ENCODE measurements at places on chromosomes 2 and 18. TPM values are rescaled to one million over a fixed set of nuclear protein-coding genes. Genes with fewer than 3 reads are reported as not detected.
A peak's percentile ranks its signal among the peaks of the same experiment; 100 is the strongest.

GRCh38 chr2:120833127-120833675 is 97.5 kb downstream of the GLI2 start:
- no peak overlapping the region for H3K27ac ChIP-seq
- peak; percentile 13 for DNase-seq
- H3K4me1 ChIP-seq, result no peaks in the 10 kb centered on the region

SERPINB5 gene
- 34.0 TPM for total RNA-seq

DNA sequence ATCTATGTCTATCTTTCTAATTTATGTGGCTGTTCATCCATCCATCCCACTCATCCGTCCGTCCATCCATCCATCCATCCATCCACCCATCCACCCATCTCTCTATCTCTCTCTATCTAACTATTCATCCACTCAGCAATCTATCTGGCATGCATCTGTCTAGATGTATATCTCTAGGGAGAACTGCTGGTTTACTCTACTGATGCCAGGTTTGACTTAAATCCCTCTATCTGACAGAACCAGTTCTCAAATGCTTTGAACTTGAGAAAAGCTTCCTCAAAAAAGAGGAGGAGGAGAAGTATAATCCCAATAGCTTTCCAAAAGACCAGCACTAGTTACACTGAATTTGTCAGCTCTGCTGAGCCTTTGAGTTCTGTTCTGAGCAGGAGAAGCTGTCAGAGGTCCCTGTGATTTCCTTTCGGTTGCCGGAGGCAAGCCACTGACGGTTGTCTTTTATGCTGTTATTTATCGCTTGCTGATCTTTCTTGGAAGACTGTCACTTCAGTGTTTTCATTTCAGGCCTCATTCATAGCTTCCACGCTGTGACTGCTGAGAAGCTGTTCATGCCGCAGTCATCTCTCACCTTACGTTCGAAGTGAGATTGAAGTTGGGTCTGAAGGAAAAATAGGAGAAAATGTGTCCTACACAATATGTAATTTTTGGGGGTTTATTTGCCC is 129.4 kb upstream of the UXS1 start:
- H3K27me3 ChIP-seq, result no peaks in the 10 kb centered on the region
- H3K27ac ChIP-seq, result no peak overlapping the region
- H3K36me3 ChIP-seq, result no peaks in the 10 kb centered on the region
- H3K4me3 ChIP-seq, result no peak overlapping the region
- H3K4me1 ChIP-seq, result no peaks in the 10 kb centered on the region

ANKRD30BL gene
- total RNA-seq, result not detected

- peaks cover 57% of the 10 kb centered on the region for H3K36me3 ChIP-seq
- peak overlapping the region; percentile 98 for H3K27ac ChIP-seq
Measured at GRCh38 chr18:3624935-3625741, 175.2 kb downstream of the TGIF1 start.

DNA sequence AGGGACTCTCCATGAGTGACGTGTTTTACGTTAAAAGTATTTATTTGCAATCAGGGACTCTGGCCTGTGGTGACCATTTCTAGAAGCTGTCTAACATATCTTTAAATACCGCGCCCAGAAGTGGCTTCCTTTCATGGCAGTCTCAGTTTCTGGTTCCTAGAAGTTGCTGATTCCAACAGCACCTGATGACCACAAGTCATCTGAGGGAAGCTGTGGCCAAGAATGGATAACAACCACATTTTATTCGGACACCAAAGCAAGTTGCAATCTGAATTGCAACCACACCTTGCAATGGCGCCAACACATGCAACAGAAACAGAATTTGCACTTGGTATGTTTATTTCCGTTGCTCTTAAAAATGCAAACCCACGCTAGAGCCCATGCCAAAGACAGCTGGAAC is 33.1 kb downstream of the MEX3C start:
- H3K4me1 ChIP-seq, result no peaks in the 10 kb centered on the region
- no peaks in the 10 kb centered on the region for H3K36me3 ChIP-seq
- H3K27ac ChIP-seq, result no peak overlapping the region
- no peak for DNase-seq
- H3K27me3 ChIP-seq, result no peaks in the 10 kb centered on the region

GRCh38 chr18:68985172-68985820 is 187.4 kb downstream of the CCDC102B start:
- no peak for DNase-seq
- H3K36me3 ChIP-seq, result no peaks in the 10 kb centered on the region
- H3K4me1 ChIP-seq, result no peaks in the 10 kb centered on the region
- no peak overlapping the region for H3K27ac ChIP-seq
- H3K4me3 ChIP-seq, result no peak overlapping the region
- no peaks in the 10 kb centered on the region for H3K27me3 ChIP-seq

GRCh38 chr2:136517716-136518115 is 247.6 kb upstream of the THSD7B start:
- H3K27ac ChIP-seq, result no peak overlapping the region
- DNase-seq, result no peak
- H3K4me1 ChIP-seq, result no peaks in the 10 kb centered on the region
- H3K27me3 ChIP-seq, result peaks cover 72% of the 10 kb centered on the region
- no peak overlapping the region for H3K4me3 ChIP-seq
- no peaks in the 10 kb centered on the region for H3K36me3 ChIP-seq

DNA sequence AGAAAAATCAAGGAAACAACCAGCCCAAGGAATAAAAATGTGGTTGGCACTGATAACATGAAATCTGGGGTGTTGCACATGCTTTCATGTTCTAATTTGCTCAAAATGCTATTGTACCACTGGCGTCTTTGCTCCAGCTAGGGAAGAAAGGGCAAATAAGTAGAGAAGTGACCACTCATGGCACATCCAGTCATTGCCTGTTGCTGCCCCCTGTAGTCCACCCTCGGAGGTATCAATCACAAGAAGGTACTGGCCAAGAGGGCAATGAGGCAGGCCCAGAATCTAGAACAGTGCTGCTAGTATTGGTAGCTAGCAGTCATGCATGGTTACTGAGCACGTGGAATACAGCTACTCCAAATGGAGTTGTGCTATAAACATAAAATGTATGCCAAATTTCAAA is 213.4 kb downstream of the CDCA7 start:
- no peak overlapping the region for H3K4me3 ChIP-seq
- H3K27ac ChIP-seq, result no peak overlapping the region
- peak; percentile 73 for DNase-seq
- H3K27me3 ChIP-seq, result no peaks in the 10 kb centered on the region

GRCh38 chr2:10814571-10815331 is 2.2 kb upstream of the PDIA6 start:
- no peak for DNase-seq
- H3K27me3 ChIP-seq, result peaks cover 39% of the 10 kb centered on the region
- peak overlapping the region; percentile 7 for H3K4me3 ChIP-seq
- H3K36me3 ChIP-seq, result peaks cover 37% of the 10 kb centered on the region

DNA sequence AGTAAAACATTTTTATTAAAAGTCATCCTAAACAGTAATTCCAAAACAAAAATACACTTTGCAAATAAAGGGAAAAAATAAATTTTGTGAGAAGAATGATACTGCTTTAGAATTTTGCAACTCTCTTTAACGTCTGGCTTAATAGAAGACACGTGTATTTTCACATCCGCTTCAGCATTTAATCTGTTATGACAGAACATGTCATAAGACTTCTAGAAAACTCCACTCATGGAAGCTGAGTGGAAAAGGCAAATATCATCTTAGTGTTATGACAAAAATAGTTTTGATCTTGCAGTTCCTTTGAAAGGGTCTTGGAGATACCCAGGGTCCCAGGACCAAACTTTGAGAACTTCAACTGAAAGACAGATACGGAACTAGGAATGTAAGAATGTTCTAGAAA is 350.1 kb downstream of the NCKAP5 start:
- H3K27ac ChIP-seq, result no peak overlapping the region
- no peaks in the 10 kb centered on the region for H3K27me3 ChIP-seq
- no peak overlapping the region for H3K4me3 ChIP-seq
- DNase-seq, result no peak
- peaks cover 7% of the 10 kb centered on the region for H3K4me1 ChIP-seq

ABCB11 gene
- 2.1 TPM for total RNA-seq

CDH2 gene
- 1.5 TPM for total RNA-seq

RNF125 gene
- total RNA-seq, result 0.50 TPM

DNA sequence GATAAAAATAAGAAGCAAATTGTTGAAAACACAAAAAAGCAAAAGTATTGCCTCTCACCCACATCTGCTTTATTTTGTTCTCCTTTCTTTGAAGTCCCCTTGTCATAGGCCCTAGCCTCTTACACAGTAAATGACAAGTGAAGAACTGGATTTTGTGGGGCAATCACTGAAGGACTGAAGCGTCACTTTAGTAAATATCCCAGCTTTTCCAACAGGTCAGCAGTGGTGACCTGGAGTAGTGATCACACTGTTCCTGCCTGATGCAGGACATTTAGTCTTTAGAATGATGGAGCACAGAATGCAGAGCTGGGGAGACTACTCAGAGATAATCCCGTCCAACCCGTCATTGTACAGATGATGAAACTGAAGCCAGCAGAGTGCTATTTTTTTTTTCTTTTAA is 28.1 kb upstream of the TDRD15 start:
- H3K27ac ChIP-seq, result no peak overlapping the region
- H3K4me3 ChIP-seq, result no peak overlapping the region
- peaks cover 84% of the 10 kb centered on the region for H3K27me3 ChIP-seq
- DNase-seq, result no peak

RAB6D gene
- 0.24 TPM for total RNA-seq

- H3K4me3 ChIP-seq, result no peak overlapping the region
- H3K36me3 ChIP-seq, result no peaks in the 10 kb centered on the region
- peaks cover 9% of the 10 kb centered on the region for H3K27me3 ChIP-seq
- no peak for DNase-seq
Measured at GRCh38 chr2:99674090-99674489, 184.3 kb upstream of the REV1 start.

DNA sequence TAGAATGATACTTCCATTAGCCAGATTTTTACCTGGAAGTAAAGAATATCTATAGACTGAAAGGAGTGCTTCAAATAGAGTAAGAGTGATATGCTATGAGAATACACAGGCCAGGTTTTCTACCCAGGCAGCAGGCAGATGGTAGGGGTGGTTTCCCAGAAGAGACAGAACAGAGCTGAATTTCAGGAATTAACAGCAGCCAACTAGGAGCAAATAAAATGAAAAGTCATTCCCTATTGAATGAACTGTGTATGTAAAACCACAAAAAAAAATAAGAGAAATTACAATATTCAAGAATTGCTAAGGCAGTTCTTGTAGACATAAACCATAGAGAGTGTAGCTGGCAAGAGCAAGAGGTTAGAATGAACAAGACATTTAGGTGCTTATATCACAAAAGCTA is 336.8 kb downstream of the KCNJ3 start:
- no peak overlapping the region for H3K27ac ChIP-seq
- H3K27me3 ChIP-seq, result no peaks in the 10 kb centered on the region
- DNase-seq, result no peak
- no peaks in the 10 kb centered on the region for H3K36me3 ChIP-seq
- no peak overlapping the region for H3K4me3 ChIP-seq
- no peaks in the 10 kb centered on the region for H3K4me1 ChIP-seq

DNA sequence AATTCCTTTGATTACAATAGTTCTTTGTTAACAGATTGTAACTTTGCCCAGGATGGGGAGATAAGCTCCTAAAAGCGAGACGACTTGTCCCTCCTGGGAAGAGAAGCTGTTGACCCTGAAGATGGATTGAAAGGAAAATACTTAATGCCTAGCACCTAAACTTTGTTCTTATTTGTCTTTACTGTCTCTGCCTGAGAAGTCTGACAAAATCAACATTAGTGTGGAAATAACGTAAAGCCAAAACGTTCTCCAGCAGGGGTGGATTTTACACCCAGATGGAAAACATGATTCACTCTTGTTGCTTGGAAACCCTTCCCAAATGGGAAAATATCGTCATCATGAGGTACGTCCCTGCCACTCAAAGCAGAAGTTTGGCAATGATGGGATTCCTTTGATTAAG is 450.1 kb downstream of the SLC4A3 start:
- H3K4me1 ChIP-seq, result peaks cover 14% of the 10 kb centered on the region
- no peak overlapping the region for H3K27ac ChIP-seq

- H3K27ac ChIP-seq, result no peak overlapping the region
- DNase-seq, result no peak
- H3K27me3 ChIP-seq, result peaks cover 73% of the 10 kb centered on the region
Measured at GRCh38 chr2:234714711-234715110, 217.8 kb upstream of the ARL4C start.

DNA sequence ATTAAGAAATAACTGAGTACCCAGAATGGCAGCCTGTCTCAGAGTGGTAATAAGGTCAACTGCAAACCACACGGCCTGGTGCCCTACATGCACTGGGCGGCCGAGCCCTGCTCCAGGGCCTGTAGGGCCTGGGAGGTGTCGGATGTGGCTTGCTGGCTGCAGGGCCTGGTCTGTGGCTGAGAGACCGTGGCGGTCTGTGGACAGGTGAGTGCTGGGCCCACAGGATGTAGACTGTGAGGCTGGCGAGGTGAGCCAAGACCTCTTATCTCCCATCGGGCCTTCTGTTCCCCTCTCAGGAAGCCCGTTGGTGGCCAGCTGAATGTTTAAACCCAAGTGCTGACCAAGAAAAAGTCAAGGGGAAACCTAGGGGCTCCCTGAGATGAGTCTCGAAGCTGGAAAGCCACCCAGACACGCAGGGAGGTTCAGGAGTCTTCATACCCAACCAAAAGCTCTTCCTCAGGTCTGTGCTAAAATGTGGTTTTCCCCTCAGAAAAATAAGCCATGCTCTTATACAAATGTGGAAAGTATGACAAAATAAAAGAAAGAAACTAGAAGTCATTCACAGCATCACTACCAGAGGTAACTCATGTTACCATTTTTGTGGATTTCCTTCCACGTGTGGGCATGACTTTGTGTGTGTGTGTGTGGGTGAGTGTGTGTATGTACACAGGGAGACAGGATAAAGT is 47.7 kb upstream of the CTDP1 start:
- no peak for DNase-seq
- H3K4me3 ChIP-seq, result no peak overlapping the region
- H3K4me1 ChIP-seq, result no peaks in the 10 kb centered on the region
- H3K36me3 ChIP-seq, result no peaks in the 10 kb centered on the region

GRCh38 chr2:44290261-44290660 is 15.0 kb downstream of the SLC3A1 start:
- DNase-seq, result no peak
- H3K4me3 ChIP-seq, result no peak overlapping the region
- peaks cover 49% of the 10 kb centered on the region for H3K4me1 ChIP-seq

- H3K27ac ChIP-seq, result no peak overlapping the region
- H3K4me3 ChIP-seq, result no peak overlapping the region
- H3K4me1 ChIP-seq, result no peaks in the 10 kb centered on the region
- no peaks in the 10 kb centered on the region for H3K36me3 ChIP-seq
- no peak for DNase-seq
Measured at GRCh38 chr2:31187166-31187565, 30.1 kb downstream of the CAPN14 start.

DSG3 gene
- total RNA-seq, result 1.8 TPM

GRCh38 chr2:167151894-167152293 is 263.6 kb downstream of the XIRP2 start:
- no peak for DNase-seq
- no peak overlapping the region for H3K4me3 ChIP-seq
- H3K4me1 ChIP-seq, result peaks cover 14% of the 10 kb centered on the region
- no peaks in the 10 kb centered on the region for H3K36me3 ChIP-seq
- no peaks in the 10 kb centered on the region for H3K27me3 ChIP-seq
- no peak overlapping the region for H3K27ac ChIP-seq

IL1A gene
- total RNA-seq, result 6.4 TPM

GRCh38 chr2:224159345-224159928 is 120.4 kb upstream of the SERPINE2 start:
- no peak overlapping the region for H3K27ac ChIP-seq
- DNase-seq, result no peak
- H3K4me3 ChIP-seq, result no peak overlapping the region
- peaks cover 29% of the 10 kb centered on the region for H3K4me1 ChIP-seq
- no peaks in the 10 kb centered on the region for H3K36me3 ChIP-seq

- H3K4me1 ChIP-seq, result no peaks in the 10 kb centered on the region
- no peak overlapping the region for H3K4me3 ChIP-seq
- H3K36me3 ChIP-seq, result no peaks in the 10 kb centered on the region
- no peaks in the 10 kb centered on the region for H3K27me3 ChIP-seq
- no peak for DNase-seq
Measured at GRCh38 chr18:79764131-79764530, 33.6 kb upstream of the KCNG2 start.
